ENCODE measurements at places on chromosomes 7 and 10.

DNA sequence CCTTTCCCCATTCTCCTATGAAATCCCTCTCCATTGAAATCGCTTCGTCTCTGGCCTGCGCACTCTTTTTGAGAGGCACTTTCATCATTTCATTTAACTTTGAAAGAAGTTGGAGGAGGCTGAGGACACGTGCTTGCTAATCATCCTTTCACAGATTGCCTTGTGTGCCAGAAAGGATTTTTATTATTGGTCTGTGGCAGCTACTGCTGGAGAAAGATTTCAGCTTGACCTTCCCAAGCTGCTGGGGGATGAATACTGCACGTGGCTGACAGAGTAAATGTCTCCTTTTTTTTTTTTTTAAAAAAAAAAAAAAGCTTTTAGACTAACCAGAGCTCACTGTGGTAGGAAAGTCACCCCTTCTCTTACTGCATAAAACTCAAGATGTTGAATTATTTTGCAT, 44.2 kb upstream of the KCNIP2 start:
- no peaks in the 10 kb centered on the region for H3K27me3 ChIP-seq
- H3K27ac ChIP-seq: no peak overlapping the region
- H3K4me1 ChIP-seq: peaks cover 14% of the 10 kb centered on the region
- DNase-seq: no peak
- H3K36me3 ChIP-seq: peaks cover 7% of the 10 kb centered on the region
- H3K4me3 ChIP-seq: no peak overlapping the region

GRCh38 chr7:15750727-15751126, 64.2 kb upstream of the MEOX2 start:
- no peaks in the 10 kb centered on the region for H3K4me1 ChIP-seq
- H3K27me3 ChIP-seq: no peaks in the 10 kb centered on the region
- H3K27ac ChIP-seq: no peak overlapping the region

DNA sequence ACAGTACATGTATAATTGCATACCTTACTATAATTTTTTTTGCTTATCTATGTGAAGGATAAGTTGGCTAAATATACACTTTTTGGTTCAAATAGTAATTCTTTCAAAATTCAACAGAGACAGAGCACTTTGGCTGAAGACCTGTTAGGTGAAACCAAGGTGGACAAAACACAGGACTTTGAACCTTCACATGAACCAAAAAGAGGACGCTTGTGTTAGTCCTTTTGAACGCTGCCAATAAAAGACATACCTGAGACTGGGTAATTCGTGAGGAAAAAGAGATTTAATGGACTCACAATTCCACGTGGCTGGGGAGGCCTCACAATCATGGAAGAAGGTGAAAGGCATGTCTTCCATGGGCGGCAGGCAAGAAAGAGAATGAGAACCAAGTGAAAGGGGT, 4.7 kb upstream of the AGMO start:
- H3K4me1 ChIP-seq: no peaks in the 10 kb centered on the region
- H3K27me3 ChIP-seq: no peaks in the 10 kb centered on the region
- H3K36me3 ChIP-seq: no peaks in the 10 kb centered on the region
- H3K4me3 ChIP-seq: no peak overlapping the region

- H3K27ac ChIP-seq: no peak overlapping the region
- H3K36me3 ChIP-seq: no peaks in the 10 kb centered on the region
- H3K4me1 ChIP-seq: peaks cover 7% of the 10 kb centered on the region
- DNase-seq: no peak
These were observed 86.8 kb downstream of the CPEB3 start for GRCh38 chr10:92203919-92204623.

GRCh38 chr7:103573479-103574058, 127.6 kb upstream of the SLC26A5 start:
- H3K36me3 ChIP-seq: no peaks in the 10 kb centered on the region
- DNase-seq: no peak
- H3K27me3 ChIP-seq: peaks cover 40% of the 10 kb centered on the region
- no peak overlapping the region for H3K4me3 ChIP-seq
- H3K27ac ChIP-seq: no peak overlapping the region

- H3K27me3 ChIP-seq: no peaks in the 10 kb centered on the region
- no peak overlapping the region for H3K27ac ChIP-seq
- no peaks in the 10 kb centered on the region for H3K4me1 ChIP-seq
- no peak for DNase-seq
These were observed 33.2 kb downstream of the SPAM1 start for GRCh38 chr7:123958186-123958703.
